Bronchial epithelial cell (primary cell): ENCODE measurements at places on chromosomes 7 and 10. TPM values are rescaled to one million over a fixed set of nuclear protein-coding genes. Genes with fewer than 3 reads are reported as not detected.

Gene PTCD1
- 10.6 and 11.3 TPM in 2 replicates for total RNA-seq

- DNase-seq, result peak; percentile 48
Measured at GRCh38 chr7:95690367-95690947, 81.9 kb upstream of the DYNC1I1 start.

Gene CHRM2
- 0.26 TPM in 1 of 2 replicates, not detected in the other for total RNA-seq

Gene PLXDC2
- 1.3 and 3.3 TPM in 2 replicates for total RNA-seq

- DNase-seq, result no peak
Measured at GRCh38 chr7:117210908-117211307, 112.0 kb downstream of the WNT2 start.

DNA sequence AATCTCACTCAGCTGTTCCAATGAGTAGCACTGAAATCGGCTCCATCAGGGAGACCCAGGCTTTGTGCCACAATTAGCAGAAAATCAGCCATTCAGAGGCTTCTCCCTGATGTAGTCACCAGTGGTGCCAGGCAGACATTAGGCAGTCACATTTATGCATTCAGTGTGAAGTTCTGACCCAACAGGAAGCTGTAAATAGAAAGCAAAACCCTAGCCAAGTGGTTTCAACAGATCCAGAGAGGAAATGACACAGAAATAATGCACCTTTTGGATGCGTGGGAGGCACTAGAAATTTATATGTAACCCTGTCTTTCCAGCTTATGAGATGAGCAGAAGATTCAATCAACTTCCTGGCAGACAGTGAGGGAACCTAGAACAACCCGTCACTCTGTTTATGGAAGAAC is 186.4 kb downstream of the PDE1C start:
- peak; percentile 67 for DNase-seq

DNA sequence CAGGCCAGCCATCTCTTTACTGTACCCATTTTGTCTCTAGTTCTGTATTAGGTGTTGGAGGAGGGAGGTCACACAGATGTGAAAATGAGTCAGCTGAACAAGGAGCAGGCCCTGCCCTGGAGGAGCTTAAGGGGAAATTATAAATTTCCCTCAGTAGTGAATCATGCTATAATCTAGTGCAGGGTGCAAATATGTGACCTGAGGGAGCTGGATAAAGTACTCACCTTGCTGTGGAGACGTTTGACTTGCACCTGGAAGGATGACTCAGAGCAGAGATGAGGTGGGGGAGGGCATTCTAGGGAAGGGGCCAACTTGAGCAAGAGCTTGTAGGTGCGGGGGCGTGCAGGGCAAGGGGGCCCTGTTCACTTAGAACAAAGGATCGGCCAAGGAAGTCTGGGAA is 610.6 kb downstream of the SDK1 start:
- peak; percentile 98 for DNase-seq

GRCh38 chr7:96495751-96496216 is 173.9 kb upstream of the SLC25A13 start:
- peak; percentile 54 for DNase-seq

Gene MMP21
- total RNA-seq, result not detected in 2 replicates

DNA sequence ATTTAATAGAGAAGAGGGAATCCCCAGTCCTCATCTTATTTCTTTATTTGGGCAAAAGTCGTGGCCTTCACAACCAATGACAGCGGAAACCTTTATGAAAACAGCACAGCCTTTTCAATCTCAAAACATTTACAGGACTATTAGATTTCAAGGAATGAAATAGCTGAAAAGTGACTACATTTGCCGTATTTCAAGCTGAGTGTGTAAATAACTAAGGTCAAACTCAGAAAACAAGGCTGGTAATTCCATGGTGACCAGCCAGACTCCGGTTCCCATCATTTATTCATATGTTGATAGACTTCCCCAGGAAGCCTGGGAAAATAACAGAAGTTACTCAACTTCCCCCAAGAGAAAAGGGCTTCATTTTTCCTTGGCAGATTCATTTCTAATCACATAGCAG is 457.3 kb upstream of the NFE2L3 start:
- no peak for DNase-seq

DNA sequence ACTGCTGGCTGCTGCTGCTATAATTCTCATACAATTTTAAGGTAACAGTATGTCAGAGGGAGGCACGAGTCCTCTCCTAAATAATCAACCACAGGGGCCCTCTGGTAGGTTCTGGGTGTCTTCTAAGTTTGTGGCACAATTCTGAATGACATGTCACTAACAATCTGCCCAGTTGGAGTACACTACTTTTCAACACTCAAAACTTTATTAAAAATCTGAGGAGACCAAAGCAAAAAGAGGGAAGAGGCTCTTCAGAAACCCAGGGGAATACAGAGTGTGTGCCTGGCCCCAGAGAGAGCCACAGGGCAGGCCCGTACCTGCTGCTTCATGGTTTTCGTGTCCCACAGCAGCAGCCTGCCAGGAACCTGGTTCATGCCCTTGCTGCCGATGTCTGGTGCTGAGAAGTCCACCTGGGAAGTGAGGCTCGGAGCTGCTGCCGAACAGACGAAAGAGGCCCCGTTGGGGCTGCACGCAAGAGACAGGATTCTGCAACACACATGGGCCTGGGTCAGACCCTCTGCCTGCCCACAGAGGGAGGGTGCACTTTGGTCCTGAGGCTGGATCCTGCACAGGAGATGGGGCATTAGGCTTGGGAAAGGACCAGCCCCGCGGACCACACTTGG is 18.3 kb downstream of the WDR91 start:
- peak; percentile 77 for DNase-seq

DNA sequence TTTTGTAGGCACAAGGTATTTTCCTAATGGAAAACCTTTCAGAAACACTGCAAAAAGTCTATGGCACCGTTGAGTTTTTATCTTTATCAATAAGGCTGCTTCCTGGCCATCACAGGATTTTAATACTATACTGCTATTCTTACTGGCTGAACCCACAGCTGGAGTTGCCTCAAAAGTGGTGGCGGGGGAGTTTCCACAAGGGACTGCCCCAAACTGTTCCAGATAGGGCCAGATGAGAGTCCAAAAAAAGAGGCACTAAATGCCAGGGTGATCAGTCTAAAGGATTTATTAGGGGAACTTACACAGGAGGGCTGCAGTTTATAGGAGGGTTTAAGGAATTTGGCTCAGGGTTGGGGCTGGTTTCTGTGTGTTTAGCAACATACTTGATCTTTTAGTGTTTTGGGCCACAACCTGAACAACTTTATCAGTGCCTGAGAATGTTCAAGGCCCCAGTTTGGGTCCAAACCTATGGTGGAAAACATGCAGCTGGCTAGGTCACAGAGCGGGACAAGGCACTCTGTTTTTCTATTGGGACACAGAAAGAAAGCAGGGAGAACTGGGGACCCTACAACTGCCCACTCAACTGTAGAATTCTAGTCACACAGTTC is 41.4 kb downstream of the STAM start:
- no peak for DNase-seq

Gene ARF5
- 207 and 237 TPM in 2 replicates for total RNA-seq

Gene ITIH5
- total RNA-seq, result not detected in 2 replicates

DNA sequence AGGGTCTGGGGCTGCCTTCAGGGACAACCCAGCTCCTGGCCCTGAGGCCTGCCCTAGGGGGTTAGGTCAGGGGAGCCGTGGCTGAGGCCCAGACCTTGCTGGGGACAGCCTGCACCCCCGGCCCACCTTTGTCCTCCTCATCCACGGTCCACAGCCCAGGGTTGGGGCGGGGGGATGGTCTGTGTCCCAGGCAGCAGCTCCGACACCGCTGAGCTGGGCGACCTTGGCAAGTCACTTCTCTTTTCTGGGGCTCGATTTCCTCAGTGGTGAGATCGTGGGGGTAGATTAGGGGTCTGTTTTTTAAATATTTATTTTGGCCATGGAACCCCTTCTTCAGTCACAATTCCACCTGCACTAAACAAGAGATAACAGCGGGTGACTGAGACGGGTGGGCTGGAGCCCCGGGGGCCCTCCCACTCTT is 30.9 kb downstream of the DNAJB12 start:
- no peak for DNase-seq

- DNase-seq, result no peak
Measured at GRCh38 chr7:45294559-45294958, 137.0 kb downstream of the RAMP3 start.

DNA sequence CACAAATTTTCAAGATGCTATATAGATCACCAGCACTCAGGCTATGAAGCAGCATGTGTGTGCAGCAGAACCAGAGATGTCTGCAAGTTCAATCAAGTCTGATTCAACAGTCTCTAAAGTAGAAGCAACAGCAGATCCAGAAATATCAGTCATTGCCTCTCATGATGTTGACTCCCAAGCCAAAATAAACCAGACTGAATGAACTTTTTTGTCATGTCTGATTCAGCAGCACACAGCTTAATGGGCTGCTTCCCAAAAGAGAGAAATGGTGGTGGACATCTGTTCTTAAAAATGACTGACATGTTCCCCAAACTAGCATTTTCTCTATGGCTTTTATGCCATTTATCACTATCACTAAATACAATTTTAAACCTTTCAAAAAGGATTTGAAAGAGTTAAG is 53.8 kb downstream of the TMEM26 start:
- DNase-seq, result peak; percentile 38

Gene FAM25C
- 9.3 TPM in 1 of 2 replicates, not detected in the other for total RNA-seq
